ENCODE measurements at places on chromosomes 6 and 20.

DNA sequence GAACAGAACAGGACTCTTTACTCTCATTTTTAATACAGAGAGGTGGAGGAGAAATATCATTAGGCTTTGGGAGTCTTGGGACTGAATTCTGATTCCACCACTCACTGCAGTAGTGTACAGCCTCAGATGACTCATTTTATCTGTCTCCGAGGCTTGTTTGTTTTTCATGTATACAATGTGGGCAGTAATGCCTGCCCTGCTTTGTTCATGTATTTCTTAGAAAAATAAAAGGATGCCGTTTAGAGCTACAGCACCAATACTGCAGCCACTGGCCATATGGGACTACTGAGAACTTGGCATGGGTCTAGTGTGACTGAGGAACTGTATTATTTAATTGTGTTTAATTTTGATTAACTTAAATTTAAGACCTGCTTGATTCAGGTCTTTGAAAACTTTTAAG lies 41.2 kb upstream of the JAG1 start:
- no peak for DNase-seq

- no peak for DNase-seq
Observed at GRCh38 chr6:48016020-48016755, 94.8 kb downstream of the PTCHD4 start.

DNA sequence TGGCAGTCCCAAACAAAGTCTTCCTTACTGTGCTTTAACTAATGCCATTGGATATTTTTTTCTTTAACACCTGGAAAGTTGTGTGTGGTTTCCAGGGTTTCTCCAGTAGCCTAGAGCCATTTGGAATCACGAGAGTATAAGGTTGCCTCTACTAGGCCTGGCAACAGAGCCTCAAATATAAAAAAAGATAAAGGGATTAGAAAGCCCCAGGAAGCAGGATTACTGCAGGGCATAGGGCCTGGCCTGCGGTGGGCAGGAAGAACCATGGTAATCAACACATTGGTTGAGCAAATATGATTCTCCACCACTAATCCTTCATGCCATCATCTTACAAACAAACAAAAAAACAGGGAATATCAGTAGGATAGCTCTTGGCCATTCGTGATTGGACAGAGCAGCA lies 177.8 kb upstream of the GGTLC1 start:
- DNase-seq: no peak

GRCh38 chr6:12383448-12383847 lies 93.3 kb downstream of the EDN1 start:
- no peak for DNase-seq

GRCh38 chr20:16003310-16003709 lies 569.9 kb downstream of the KIF16B start:
- DNase-seq: no peak

DNA sequence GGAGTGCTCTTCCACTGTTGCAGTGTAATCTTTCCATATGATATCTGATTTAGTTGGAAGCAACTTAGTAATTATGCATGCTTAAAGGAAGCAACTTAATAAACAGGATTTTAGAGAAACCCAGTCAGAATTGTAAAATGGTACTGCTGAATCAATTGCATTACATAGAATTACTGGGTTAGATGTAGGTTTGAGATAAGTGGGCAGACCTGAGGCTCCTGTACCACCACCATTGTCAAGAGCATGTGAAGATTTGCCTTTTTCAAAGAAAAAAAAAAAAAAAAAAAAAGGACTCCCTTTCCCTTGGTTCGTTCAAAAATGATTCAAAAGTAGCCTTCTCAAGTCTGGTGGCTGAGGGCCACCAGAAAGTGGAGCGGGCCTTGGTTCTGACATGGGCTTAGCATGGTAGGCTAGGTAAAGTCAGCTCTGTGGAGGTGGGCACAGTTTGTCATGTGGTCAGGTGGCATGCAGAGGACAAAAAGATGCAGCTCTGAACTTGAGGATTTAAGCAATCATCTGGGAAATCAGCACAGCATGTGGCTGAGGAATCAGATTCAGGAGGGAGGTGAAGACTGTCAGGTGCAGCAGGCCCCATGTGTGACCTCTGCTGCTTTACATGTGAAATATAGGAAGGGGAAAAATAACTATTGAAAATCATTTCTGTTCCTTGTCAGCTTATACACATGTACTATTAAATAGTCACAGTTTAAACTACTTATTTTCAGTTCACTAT lies 32.4 kb downstream of the ARID1B start:
- DNase-seq: no peak

Measured in stimulated activated CD8-positive, alpha-beta memory T cell treated with anti-CD3 and anti-CD28 coated beads, Interleukin-4, amount 100 ng/mL, for 24 hours (primary cell).